ENCODE measurements at places on chromosomes 12 and 14.

DNA sequence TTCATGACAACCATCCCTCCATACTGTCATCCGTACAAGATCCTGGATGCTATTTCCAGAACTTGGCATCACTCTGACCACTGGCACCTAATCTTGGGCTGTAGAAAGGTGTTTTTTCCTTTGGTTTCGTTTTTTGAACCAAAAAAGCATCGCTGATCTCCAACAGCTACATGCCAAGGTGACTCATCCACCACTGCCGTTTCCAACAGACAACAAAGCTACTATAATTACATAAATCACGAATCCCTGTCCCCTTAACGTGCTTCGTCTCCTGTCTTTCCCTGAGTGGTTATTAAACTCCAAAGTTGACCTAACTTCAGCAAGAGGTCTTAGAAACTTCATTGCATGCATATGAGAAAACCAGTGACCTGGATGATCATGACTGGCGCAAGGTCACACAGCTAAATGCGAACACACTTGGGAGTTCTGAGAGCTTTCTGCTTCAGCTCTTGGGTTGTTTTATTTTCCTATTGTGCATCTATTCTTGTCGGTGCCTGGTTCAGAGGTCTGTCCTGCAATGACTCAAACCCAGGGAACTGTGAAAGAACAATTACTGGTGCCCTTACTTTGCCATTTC lies 99.9 kb downstream of the PPM1H start:
- no peak for DNase-seq

DNA sequence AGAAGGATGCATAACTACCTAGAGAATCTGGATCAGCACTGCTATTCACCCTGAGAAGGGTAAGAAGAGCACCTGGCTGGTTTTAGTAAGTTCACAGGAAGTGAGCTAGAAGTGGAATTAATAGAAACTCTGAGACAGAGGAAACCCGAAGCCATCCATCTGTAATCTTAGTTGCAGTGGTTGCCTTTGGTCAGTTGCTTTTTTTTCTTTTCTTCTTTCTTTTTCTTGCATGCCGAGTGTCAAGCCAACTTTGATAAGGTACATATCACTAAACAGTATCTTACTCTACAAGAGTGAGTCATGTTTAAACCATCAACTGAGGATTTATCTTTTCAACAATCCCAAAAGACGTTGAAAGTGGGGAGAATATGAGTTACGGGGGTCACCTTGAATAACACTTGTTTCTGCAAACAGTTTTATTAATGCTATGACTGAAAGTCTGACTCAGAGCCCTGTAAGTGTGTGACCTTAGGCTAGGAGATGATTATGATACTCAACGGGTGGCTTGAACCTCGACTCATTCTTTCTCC lies 26.7 kb downstream of the C12orf75 start:
- no peak for DNase-seq

- DNase-seq, result no peak
Measured at GRCh38 chr12:104164634-104165033, 26.6 kb upstream of the NFYB start.

DNA sequence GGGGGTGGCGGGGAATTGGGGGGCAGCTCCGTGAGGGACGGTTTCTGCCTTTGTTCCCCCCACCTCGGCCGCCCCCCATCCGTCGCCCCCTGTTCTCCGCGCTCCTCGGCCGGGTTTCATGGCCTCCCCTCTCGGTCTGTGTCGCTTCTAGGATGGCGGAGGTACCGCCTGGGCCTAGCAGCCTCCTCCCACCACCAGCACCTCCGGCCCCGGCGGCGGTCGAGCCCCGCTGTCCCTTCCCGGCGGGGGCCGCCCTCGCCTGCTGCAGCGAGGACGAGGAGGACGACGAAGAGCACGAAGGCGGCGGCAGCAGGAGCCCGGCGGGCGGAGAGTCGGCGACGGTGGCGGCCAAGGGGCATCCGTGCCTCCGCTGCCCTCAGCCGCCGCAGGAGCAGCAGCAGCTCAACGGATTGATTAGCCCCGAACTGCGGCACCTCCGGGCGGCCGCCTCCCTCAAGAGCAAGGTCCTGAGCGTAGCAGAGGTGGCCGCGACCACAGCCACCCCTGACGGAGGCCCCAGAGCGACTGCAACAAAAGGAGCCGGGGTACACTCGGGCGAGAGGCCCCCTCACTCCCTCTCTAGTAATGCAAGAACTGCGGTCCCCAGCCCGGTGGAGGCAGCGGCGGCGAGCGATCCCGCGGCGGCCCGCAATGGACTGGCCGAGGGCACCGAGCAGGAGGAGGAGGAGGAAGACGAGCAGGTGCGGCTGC lies 575 bp downstream of the NAA30 start:
- no peak for DNase-seq

DNA sequence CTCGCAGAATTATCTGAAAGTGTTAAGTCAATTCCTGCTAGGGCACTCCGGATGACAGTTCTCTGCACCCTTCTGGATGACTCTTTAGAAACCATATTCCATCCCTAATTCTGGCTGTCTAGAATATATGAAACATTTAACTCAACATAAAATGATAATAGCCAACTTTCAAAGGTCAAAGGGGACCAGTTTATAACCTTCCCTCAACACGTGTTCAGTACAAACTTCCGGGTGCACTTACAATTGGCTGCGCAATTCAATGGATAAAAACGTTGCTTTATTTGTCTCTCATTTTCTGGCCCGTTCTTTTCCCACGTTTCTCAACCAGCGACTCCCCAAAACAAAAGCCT lies 1.3 kb downstream of the SBNO1 start:
- DNase-seq, result no peak

Data from stimulated activated CD8-positive, alpha-beta memory T cell treated with anti-CD3 and anti-CD28 coated beads, Interleukin-4, amount 100 ng/mL, for 4 hours (primary cell).